ENCODE measurements at places on chromosomes 3 and 15.

GRCh38 chr3:159757341-159758060 is 231.1 kb upstream of the IL12A start:
- DNase-seq, result no peak

- DNase-seq, result no peak
These were observed 43.7 kb downstream of the OXNAD1 start for GRCh38 chr3:16308727-16309126.

GRCh38 chr3:59766200-59766872 is 716.5 kb upstream of the CFAP20DC start:
- no peak for DNase-seq

DNA sequence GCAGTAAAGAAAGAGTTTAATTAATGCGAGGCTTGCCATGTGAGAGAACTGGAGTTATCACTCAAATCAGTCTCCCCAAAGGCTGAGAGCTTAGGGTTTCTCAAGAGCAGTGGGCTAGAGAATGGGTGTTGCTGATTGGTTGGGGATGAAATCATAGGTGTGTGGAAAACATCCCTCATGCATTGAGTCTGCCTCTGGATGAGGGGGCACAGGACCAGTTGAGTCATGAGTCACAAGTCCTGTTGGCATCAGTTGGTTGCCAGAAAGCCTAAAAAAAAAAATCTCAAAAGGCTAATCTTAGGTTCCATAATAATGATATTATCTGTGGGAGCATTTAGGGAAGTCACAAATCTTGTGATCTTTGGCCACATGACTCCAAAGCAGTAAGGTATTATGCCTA is 800.3 kb downstream of the TUSC7 start:
- no peak for DNase-seq

DNA sequence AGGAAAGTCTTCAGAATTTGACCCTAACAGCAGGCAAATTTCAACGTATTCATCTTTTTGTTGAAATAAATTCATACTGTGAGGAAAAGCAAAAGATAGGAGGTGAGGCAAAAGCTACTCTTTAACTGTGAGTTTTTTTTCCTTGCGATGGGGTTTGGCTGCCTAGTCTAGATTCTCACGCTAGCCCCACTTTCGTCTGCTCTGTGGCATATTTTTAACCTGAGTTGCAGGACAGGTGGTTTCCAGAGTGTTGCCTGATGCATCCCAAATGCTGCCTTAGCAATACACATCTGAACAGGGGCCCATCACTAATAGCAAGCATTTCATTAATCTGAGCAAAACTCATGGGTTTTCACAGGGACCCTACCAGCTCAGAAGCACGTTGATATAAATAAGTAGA is 11.7 kb downstream of the PSMA4 start:
- DNase-seq, result no peak

DNA sequence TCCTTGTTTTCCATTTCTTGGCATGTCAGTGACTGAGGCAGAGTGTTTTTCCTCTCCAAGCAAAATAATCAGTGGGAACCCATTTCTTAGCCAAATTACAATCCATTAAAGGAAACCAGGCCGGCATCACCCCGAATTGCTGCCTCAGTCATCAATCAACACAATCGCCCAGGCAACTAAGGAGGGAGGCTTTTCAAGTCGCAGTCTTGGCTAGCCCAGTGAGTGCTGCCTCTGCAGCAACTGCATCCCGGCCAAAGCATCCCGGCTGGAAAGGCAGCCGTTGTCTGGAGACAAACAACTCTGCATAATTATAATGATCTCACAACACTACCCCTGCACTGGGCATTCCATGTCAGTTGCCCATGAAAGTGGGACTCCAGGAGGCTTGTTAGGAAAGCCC is 213.5 kb upstream of the PRICKLE2 start:
- no peak for DNase-seq

DNA sequence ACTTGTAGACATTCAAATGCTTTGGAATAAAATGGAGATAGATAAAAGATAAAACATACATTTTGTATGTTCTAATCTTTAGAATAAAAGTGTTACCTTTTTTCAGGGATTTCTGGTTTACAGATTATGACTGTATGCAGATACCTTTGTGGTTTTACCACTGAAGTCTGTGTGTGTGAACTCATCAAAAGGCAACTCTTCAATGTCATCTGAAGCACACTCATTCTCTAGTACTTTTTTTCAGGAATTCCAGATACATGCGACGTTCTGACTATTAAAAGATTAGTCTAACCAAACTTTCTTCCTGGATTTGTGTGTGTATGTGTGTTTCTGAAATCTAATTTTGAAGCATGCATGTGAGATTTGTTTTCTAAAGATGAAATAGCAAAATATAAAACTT is 188.6 kb downstream of the NLGN1 start:
- no peak for DNase-seq

GRCh38 chr15:70892002-70892911 is at the start of the genes LRRC49 and THAP10:
TSS of gene LRRC49 (plus strand) at chr15:70892826. CDS start at chr15:70892895, 69 bp downstream.
TSS of gene THAP10 (minus strand) at chr15:70892433. CDS start at chr15:70892272, 161 bp downstream.
- peak; percentile 84 for DNase-seq

DNA sequence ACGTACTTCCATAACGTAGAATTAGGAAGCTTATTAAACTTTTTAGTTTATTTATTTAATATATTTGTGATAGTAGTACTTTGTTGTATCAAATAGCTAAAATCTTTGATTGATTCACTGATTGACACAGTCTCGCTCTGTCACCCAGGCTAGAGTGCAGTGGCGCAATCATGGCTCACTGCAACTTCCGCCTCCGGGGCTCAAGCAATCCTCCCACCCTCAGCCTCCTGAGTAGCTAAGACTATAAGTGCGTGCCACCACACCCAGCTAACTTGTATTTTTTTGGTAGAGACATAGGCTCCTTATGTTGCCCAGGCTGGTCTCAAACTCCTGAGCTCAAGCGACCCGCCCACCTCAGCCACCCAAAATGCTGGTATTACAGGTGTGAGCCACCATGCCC is 5.7 kb downstream of the APH1B start:
- DNase-seq, result no peak

DNA sequence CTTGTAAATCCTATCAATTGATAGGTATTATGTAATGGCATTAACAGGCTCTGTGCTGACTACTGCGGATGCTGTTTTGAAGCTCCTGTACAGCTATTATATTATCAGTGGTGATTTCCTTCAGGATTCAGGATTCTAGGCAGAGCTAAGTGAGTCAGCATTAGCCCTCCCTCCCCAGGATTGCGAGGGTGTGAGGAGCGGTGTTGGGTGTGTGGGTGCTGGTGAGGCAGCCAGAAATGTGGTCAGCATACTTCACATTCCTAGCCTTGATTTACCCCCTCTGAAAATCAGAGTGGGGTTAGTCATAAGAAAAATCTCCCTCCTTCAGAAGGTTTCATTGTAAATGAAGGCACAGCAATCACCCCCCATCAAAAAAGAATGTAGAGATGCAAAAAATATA is 72.5 kb downstream of the SNTN start:
- DNase-seq, result peak; percentile 74

GRCh38 chr15:43749690-43750345 is 3.6 kb downstream of the PDIA3 start:
- DNase-seq, result no peak

GRCh38 chr15:41892621-41893421 is 1.0 kb downstream of the SPTBN5 start:
- no peak for DNase-seq

DNA sequence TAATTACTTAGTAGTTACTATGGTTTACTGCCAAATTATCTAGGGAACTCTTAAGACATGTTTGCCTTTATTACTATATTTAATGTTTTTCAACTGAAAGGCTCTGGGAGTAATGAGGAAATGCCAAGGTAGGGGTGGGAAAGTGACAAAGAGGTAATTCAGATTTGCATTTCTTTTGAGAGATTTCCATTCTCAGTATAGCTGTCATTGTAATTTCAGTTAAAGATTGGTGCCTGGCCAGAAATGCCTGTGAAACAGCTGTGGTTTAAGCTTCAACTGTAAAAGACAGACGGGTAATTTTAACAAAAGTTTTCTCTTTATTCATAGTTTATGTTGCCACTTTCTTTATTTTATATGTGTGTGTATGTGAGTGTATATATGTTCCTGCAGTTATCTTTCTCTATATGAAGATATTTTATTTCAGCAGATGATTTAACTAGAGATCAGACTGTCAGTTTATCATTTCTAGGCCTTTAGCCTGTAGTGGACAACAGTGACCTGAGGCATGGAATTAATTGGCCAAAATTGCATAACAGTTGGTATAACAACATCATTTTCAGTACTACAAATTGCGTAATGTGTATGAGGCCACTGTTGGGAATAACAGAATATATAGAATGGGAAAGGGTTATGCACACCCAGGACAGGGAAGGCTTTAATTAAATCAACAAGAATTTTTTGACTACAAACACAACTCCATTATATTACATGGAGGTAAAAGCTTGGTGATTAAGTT is 119.0 kb downstream of the BBX start:
- DNase-seq, result peak; percentile 25

GRCh38 chr3:126111566-126112475 is 27.9 kb upstream of the SLC41A3 start:
- DNase-seq, result no peak

GRCh38 chr3:41037651-41038334 is 161.5 kb upstream of the CTNNB1 start:
- no peak for DNase-seq

DNA sequence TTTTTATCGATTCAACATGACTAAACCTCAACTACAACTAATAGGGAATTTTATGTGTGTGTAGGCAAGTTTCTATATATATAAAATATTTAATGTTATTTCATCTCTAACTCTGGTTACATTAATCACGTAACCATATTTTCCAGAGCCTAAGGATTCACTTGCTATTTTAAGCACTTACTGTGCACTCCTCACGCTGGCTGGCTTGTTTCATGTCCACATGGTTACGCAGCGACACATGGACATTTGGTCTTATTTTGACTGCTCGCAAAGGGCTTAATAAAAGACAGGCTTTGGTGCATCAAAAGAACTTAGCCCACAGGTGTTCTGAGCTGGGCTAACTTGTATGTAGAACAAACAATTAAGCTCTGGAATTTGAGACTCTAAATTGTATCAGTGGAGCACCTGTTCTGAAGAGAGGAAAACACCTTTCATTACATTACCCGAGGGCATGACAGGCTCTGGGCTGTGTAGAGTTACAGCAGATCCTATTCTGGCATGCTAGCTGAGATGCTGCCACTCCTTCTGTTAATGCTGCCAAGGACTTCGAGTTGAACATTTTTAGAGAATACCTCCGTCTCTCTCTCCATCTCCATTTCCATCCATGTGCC is 130.0 kb upstream of the NR2F2 start:
- no peak for DNase-seq

GRCh38 chr3:137771401-137772213 is 7.5 kb downstream of the SOX14 start:
- DNase-seq, result no peak

DNA sequence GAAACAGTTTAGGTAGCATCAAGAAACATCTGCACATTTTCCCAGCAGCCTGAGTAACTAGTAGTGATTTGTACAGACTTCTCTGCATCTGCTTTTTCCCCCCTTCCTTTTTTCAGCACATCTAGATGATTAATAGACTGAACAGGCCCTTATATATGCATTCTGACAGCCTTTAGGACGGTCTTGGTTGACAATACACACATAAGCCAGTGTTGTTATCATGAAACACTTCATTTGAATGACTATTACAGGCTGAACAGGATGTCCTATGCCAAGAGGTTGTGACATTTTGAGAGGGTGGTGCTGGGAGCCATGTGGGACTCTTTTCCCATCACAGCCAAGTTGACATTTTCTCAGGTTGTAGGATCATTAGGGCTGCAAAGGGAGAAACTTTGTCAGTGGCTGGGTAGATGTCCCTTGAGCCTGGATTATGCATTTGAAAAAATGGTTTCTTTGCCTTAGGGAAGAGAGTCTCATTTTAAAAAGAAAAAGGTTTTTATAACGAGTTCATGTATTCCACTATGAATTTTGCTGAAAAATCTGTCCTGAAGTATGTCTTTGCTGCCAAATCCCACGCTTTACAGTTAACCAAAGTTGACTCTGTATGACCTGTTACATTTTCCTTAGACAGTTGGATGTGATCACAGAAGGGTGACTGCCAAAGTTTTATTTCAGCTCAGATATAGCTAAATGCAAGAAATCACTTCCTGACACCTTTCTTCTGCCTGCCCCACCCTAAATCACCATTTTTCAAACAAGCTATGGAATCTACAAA is 73.7 kb downstream of the FILIP1L start:
- no peak for DNase-seq

DNA sequence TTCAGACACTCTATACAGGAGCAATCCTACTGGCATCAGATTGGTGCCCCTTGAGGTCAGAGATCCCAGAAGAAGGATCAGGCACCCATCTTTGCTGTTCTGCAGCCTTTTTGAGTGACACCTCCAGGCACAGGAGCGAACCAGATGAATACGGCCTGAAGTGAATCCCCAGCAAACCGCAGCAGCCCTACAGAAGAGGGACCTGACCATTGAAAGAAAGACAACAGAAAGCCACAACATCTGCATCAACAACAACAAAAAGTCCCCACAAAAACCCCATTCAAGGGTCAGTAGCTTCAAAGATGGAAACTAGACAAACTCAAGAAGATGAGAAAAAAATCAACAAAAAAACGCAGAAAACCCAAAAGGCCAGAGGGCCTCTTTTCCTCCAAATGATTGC is 130.4 kb downstream of the PPM1L start:
- no peak for DNase-seq

DNA sequence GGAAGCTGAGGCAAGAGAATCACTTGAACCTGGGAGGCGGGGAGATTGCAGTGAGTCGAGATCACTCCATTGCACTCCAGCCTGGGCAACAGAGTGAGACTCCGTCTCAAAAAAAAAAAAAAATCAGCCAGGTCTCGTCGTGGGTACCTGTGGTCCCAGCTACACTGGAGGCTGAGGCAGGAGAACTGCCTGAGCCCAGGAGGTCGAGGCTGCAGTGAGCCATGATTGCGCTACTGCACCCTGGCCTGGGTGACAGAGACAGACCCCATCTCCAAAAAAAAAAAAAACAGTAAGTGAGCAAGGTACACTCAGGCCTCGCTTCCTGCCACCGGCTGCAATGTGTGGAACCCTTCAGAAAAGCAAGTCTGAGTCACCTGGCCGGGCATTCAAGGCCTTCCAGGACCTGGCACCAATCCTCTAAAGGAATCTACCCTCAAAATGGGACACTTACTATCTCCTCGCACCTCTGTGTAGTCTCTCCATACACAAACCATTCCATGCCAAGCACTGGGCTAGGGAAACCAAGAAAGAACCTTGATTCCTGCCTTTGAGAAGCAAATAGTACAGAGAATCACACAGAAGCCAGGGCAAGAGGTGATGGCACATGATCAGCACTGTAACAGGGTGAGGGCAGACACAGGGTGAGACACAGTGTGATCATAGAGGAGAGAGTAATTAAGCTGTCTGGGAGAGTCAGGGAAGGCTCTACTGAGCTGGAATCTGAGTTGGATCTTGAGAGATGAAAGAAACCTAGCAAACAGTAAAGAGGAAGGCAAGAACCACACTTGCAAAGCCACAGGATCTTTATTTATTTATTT is 9.7 kb downstream of the SCAMP2 start:
- DNase-seq, result no peak

- DNase-seq, result no peak
These were observed 18.7 kb downstream of the TNFAIP8L3 start for GRCh38 chr15:51075826-51076523.
